SW 1271 (cell line): ENCODE measurements at places on chromosomes 4 and X.

- DNase-seq: no peak
Observed at GRCh38 chr4:56681158-56681852, at the start of gene HOPX. Gene HOPX, minus strand, starts transcription at chr4:56681296. Its CDS starts 23,480 bp downstream, at chr4:56657816.

GRCh38 chr4:48660347-48660746, 119.7 kb downstream of the FRYL start:
- DNase-seq: no peak

- DNase-seq: no peak
Observed at GRCh38 chr4:149881744-149882143, 66.1 kb upstream of the IQCM start.

DNA sequence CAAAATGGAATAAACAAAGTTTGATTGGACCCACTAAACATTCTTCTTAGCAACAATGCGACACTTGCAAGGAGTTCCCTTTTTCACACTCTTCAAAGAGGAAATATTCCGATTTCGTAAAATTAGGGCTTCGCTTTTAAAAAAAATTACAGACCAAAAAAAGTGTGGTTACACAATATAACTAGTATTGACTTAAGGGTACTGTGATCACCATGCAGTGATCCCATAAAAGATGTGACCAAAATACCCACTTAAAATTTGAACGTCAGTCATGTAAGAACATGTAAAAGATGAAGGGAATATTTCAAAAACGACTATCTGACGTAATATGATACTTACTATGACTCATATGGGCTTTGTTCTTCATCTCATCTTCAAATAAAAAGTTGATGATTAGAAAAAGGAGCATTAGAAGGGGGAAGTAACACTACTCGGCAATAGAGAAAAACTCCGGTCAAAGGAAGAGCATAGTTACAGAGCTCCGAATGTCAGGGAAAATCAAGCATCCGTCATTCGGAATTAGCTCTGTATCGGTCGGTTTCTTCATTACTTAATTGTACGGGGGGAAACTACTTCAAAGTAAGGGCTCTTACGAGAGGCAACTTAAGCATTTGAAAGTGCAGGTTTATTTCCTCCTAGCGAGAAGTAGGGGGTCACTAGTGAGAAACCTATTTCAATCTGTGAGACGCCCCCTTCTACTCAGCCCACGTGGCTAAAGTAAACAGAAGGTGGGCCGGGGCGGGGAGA, 1.3 kb upstream of the TET2 start:
- no peak for DNase-seq

GRCh38 chr4:176838601-176839433, 46.1 kb upstream of the VEGFC start:
- peak; percentile 36 for DNase-seq

- DNase-seq: peak; percentile 17
Observed at GRCh38 chr4:143514497-143514896, 995 bp downstream of the SMARCA5 start.

DNA sequence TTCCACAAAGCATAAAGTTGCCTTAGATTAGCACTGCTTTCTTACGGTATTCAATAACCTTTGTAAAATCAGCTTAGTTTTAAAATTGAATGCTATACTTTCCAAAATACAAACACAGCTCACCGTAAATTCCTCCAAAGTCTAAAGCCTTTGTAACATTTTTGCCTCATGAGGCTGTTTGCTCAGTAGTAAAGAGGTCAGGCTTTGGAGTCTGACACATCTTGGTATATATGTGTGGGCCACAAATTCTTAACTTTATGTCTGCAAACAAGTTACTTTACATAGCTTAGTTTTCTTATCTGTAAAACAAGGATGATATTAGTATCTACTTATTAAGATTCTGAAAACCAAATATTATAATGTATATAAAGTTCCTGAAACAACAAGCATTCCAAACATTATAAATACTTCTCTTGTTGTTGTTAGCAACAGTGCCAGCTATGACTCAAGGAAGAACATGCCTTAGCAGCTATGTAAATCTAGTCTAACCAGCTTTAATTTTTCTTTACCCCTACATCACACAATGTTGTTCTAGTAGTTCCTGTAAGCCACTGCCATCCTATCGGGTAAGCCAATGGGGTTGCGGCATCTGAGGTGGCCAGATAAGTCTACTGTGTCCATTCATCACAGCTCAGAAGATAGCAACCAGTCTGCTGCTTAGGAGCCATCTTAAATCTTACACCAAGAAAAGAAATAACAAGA, 709.0 kb downstream of the KLHL13 start:
- DNase-seq: no peak

DNA sequence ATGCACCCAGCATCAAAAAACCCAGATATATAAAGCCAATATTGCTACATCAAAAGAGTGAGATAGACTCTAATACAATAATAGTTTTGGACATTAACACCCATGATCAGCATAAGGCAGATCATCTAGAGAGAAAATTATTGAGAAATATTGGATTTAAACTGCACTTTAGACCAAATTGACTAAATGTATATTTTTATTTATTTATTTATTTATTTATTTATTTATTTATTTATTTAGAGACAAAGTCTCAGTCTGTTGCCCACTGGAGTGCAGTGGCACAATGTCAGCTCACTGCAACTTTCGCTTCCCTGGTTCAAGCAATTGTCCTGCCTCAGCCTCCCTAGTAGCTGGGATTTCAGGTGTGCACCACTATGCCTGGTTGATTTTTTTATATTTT, 193.0 kb downstream of the KLHL4 start:
- no peak for DNase-seq

GRCh38 chr4:128639541-128640270, 169.8 kb upstream of the JADE1 start:
- DNase-seq: no peak

GRCh38 chr4:168200685-168201084, 108.3 kb downstream of the ANXA10 start:
- DNase-seq: no peak

DNA sequence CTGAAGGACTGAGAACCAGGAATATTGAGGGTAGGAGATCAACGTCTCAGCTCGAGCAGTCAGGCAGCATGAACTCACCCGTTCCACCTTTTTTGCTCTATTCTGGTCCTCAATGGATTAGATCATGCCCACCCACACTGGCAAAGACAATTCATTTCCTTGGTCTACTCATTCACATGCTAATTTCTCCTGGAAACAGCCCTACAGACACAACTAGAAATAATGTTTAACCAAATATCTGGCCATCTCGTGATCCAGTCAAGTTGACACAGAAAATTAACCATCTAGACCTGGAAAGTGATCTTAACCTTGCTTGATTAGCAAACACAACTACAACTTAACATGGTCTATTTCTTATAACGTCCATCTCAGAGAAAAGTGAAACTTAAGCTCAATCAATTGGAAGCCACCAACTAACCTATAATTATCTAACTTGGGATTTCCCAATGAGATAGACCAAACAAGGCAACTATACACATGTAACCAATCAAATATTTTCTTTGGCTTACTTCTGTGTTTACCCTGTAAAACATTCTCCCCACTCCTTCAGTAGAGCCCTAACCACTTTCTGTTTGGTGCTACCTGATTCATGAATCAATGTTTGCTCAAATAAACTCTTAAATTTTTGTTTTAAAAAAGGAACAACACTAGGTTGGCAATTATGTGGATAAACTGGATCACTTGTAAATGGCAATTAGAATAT, 69.7 kb upstream of the MAMLD1 start:
- no peak for DNase-seq

DNA sequence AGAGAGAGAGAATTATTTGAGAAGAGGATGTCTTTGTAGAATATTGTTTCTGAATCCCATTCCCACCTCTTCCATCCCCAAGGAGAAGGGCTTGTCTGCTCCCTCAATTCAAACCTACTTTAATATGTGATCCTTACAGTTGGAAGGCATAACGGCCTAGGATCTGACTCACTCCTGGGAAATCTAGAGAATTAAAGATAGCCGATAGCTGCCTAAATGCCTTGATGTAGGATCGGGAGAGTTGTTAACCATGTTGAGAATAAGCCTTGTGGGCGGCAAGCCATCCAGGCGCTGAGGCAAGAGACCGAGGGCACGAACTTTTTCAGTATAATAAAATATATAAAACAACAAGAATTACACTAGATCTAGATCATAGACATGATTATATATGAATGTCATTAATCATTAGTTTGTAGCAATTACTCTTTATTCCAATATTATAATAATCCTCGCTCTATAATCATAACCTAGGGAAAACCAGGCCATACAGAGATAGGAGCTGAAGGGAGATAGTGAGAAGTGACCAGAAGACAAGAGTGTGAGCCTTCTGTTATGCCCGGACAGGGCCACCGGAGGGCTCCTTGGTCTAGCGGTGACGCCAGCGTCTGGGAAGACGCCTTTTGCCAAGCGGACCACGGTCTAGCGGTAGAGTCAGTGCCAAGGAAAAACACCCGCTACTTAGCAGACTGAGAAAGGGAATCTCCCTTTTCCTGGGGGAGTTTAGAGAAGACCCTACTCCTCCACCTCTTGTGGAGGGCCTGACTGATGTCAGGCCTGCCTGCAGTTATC, 13.5 kb downstream of the EMCN start:
- DNase-seq: no peak

DNA sequence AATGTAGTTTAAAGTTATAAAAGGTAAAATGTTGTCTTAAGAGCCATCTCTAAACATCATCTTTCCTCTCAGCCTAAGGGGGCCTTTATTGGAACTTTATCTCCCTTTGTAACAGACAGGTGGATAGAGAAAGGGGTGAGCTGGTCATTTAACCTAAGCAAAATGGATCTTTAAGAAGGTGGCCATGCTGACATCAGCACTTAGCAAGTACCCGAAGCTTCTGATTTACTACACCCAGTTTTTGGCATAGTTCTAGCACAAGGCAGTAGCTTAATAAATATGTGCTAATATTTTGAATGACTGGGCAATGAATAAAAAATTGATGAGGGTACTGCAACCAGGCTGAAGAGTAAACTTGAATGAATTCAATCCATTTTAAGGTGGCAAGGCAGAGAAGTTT, 172.7 kb downstream of the GABRG1 start:
- no peak for DNase-seq

DNA sequence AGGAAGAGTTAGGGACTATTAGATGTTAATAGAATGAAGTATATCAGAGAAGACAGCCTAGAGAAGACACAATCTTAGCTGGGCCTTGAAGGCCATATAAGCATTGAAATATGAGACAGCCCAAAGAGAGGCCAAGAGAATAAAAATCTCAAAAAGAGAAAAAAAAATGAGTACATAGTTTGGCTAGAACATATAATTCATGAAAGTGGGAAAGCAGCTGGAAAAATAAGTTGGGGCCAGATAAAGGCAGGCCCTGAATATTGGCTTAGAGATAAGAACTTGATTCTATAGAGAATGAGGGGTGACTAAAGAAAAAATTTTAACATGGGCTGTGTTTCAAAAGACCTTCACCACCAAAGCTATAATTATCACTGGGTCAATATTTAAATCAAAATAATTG, 7.4 kb upstream of the UTP3 start:
- no peak for DNase-seq

DNA sequence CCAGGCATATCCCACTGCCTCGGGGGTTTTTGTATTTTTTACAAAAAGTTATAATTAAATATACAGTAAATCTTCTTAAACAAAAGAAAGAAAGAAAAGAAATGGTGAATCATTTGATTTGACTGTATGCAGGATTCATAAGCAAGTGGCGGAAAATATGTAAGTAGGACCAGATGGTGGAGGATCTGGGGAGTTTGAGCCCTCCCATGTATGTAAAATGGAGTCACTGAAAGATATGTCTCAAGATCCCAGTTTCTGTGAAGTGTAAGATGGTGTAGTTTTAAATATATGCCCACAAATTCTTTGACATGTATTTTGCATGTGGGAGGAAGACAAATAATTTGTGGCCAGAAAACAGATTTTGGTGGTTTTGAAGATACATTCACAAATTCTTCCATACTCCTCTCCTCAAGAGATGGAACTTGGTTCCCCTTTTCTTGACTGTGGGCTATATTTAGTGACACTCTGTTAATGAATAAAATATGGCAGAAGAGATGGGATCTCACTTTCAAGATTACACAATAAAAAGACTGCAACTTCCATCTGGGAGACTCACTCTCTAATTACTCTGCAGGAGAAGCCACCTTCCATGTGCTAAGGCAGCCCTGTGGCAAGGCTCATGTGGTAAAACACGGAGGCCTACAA, 133.6 kb upstream of the S100G start:
- no peak for DNase-seq

- no peak for DNase-seq
Observed at GRCh38 chr4:7808752-7809151, 130.9 kb downstream of the AFAP1 start.

GRCh38 chrX:16082470-16083085, 40.8 kb upstream of the GRPR start:
- no peak for DNase-seq

DNA sequence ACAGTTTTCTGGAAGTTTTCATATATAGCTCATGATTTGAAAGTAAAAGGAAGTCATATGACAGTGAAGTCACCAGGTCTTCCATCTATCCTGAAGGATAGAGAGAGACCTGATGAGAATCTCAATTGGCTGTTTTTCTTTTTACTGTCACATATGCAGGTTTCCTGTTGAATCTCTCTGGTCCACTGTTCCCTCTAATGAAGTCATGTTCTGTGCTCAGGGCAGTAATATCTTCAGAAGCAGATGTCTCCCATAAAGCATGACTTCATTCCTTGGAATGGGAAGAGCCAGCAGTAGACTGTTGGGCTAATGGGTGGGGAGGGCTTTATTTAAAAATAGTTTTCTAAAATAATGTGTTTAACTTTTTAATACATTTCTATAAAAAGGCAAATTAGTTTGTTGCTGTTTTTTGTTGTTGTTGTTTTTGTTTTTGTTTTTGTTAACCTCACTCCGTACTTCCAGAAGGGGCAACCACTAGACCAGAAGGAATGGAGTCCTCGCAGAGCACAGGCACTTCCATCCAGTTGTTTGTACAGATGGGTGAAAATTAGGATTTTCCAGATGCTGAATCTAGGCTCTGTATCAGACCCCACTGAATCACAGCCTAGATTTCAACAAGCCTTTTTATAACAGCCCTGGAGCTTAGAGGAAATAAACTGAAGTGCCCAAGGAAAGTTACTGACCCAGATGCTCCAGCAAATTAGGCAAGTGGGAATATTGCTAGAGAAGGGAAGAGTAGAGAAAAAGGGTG, 54.2 kb downstream of the AWAT2 start:
- no peak for DNase-seq

DNA sequence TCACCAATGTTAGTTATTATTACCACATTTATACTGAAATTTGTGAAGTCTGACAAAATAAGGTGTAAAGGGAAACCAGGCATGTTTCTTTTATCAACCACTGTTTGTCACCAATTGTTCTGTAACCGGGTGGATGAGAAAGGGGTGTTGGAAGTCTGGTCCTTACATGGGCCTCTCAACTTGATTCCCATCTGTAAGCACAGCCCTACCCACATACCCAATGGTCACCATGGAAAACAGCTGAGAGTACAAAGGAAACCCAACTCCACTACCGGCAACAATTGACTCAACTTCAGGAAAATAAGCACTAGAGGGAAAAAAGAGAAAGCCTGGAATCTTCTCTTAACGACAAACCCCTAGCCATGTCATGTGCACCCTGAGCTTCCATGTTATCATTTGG, 70.8 kb upstream of the PTCHD1 start:
- DNase-seq: no peak

GRCh38 chr4:153531976-153532626, 65.9 kb downstream of the TMEM131L start:
- no peak for DNase-seq
